Naive thymus-derived CD8-positive, alpha-beta T cell (primary cell): ENCODE measurements at places on chromosomes 1 and 21. TPM values are rescaled to one million over a fixed set of nuclear protein-coding genes. Genes with fewer than 3 reads are reported as not detected.
A peak's percentile ranks its signal among the peaks of the same experiment; 100 is the strongest.

- H3K36me3 ChIP-seq: no peaks in the 10 kb centered on the region
- no peak overlapping the region for H3K4me3 ChIP-seq
- peaks cover 2% of the 10 kb centered on the region for H3K27me3 ChIP-seq
Observed at GRCh38 chr1:59703918-59704378, 110.8 kb upstream of the HOOK1 start.

GRCh38 chr1:3034162-3034561 lies 12.9 kb downstream of the ACTRT2 start:
- H3K36me3 ChIP-seq: no peaks in the 10 kb centered on the region
- no peak overlapping the region for H3K4me3 ChIP-seq
- peak overlapping the region; percentile 71 for H3K27ac ChIP-seq
- H3K27me3 ChIP-seq: no peaks in the 10 kb centered on the region
- H3K4me1 ChIP-seq: peaks cover 31% of the 10 kb centered on the region
- no peak for DNase-seq

DNA sequence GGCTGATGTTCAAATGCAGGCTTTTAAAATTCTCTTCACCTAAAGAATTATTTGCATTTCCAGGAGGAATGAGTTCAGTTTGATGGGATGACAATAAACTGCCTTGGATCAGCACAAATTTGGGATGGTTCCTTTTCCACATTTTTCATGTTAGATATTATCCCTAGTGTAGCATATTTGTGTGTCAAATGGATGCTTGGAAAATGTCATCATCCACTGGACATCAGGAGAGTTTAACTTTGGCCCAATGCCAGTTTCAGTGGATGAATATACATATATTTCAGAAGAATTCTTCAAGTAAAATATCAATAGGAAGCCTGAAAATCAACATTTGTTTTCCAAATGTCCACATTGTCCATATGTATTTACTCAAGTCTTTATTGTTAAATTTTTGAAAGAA lies 116.5 kb upstream of the COL24A1 start:
- H3K4me3 ChIP-seq: no peak overlapping the region
- DNase-seq: no peak
- H3K36me3 ChIP-seq: no peaks in the 10 kb centered on the region
- no peaks in the 10 kb centered on the region for H3K4me1 ChIP-seq
- no peaks in the 10 kb centered on the region for H3K27me3 ChIP-seq

DNA sequence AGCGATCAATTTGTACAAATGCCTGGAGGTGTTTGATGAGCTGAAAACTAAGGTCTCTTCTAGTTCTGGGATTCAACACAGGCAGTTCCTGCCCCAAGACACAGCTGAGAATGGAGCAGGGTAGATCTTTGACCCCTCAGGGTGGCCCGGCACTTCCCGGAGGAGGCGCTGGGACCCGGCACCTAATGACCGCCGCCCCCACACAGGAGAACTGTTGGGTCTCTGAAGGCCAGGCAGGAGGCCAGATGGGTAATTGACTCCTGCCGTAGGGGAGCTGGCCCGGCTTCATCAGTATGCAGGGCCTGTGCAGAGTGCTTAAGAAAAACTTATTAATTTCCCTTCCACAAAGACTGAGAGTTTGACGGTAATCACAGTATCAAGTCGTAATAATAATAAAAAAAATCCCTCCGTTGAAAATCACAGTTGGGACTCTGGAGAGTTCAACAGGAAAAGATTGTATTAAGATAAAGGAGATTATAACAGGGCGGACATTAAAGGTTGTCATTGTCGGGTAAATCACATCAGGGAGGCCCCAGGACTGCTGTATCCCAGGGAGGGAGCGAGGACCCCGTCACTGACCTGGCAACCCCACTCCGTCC lies 51.7 kb downstream of the UBIAD1 start:
- DNase-seq: no peak
- H3K27me3 ChIP-seq: peaks cover 6% of the 10 kb centered on the region
- peaks cover 7% of the 10 kb centered on the region for H3K4me1 ChIP-seq
- H3K36me3 ChIP-seq: no peaks in the 10 kb centered on the region
- no peak overlapping the region for H3K27ac ChIP-seq

- H3K4me3 ChIP-seq: no peak overlapping the region
- no peak for DNase-seq
- no peaks in the 10 kb centered on the region for H3K4me1 ChIP-seq
- H3K36me3 ChIP-seq: no peaks in the 10 kb centered on the region
Observed at GRCh38 chr1:177586429-177586828, 383.4 kb downstream of the SEC16B start.

DNA sequence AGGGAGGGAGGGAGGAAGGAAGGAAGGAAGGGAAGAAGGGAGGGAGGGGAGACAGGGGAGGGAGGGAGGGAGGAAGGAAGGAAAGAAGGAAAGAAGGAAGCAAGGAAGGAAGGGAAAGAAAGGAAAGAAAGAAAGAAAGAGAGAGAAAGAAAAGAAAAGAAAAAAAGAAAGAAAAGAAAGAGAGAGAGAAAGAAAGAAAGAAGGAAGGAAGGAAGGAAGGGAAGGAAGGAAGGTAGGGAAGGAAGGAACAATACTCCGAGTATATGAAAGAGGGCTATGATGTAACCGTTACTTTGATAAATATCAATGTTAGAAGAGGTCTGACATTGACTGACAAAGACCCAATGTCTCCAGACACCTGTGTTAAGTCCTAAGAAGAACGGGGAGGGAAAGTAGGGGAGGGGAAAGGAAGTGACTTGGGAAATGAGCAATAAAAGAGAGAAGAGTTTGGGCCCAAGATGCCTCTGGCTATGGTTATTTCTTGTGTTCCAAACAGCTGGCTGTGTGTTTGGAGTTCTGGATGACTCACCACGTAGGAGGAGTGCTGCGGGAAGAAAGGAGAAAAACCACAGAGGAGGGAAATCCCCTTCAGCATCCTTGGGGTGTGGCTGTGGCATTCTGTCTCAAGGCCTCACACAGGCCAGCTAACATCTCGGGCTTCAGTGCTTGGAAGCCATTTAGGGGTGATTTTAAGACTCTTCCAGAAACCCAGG lies 37.0 kb upstream of the RXRG start:
- DNase-seq: no peak
- H3K4me1 ChIP-seq: no peaks in the 10 kb centered on the region
- peaks cover 6% of the 10 kb centered on the region for H3K27me3 ChIP-seq
- no peaks in the 10 kb centered on the region for H3K36me3 ChIP-seq

DNA sequence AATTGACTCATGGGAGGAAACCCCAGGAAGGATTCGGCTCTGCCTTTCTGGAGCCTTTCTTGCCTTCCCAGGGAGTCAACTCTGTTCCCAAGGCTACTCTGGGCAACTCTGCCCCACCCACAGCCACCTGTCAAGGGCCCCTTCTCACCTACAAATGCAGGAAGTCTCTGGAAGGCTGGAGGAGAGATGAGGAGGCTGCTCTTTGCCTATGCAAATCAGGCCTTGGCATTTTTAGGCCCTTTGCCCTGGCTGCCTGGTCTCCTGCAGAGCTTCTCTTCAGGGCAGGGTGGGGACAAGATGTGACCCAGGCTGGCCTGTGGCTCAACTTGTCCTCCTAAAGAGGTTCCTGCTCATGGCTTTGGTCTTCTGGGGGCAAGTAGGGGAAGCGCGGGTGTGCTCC lies 5.4 kb downstream of the SLC6A9 start:
- no peak overlapping the region for H3K27ac ChIP-seq
- H3K27me3 ChIP-seq: no peaks in the 10 kb centered on the region
- H3K36me3 ChIP-seq: peaks cover 2% of the 10 kb centered on the region
- no peak for DNase-seq

GRCh38 chr1:30313176-30313575 lies 410.2 kb downstream of the MATN1 start:
- H3K27ac ChIP-seq: no peak overlapping the region
- no peak for DNase-seq
- peaks cover 27% of the 10 kb centered on the region for H3K27me3 ChIP-seq
- no peaks in the 10 kb centered on the region for H3K36me3 ChIP-seq

DNA sequence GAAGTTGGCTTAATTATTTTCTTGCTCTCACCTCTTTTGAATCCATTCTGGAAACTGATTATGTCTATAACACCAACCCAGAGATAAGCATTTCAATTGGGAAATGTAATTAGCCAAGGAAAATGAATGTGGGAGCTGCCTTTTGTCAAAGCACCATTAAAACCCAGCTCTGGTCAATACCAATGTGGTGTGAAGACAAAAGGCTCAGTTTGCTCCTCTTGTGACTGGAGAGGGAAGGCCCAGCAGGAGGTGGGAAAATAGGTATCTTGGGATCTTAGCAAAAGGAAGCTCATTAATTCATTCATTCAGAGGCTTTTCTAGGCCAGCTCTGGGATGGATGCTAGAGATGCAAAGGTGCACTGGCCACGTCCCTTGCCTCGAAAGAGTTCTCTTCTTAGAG lies 75.0 kb upstream of the SELENON start:
- DNase-seq: no peak
- peaks cover 15% of the 10 kb centered on the region for H3K27me3 ChIP-seq
- peak overlapping the region; percentile 38 for H3K27ac ChIP-seq
- no peak overlapping the region for H3K4me3 ChIP-seq

DNA sequence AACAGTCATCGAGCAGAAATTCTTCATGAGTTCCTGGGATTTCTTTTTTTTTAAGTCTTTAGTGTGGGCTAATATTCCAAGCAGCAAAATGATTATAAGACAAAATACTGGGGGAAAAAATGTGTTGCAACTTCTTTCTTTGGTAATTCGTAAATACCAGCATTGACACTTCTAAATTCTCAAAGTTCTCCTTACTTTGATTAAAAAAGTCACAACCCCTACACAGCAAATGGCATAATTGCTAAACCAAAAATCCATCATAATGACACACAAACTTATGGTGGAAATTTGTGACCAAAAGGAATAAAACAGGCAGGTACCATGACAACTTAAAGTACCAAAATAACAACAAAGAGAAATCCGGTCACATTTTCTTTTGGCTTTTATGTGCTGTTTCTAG lies 585.2 kb upstream of the PKN2 start:
- no peak overlapping the region for H3K27ac ChIP-seq
- DNase-seq: no peak
- no peak overlapping the region for H3K4me3 ChIP-seq
- H3K27me3 ChIP-seq: peaks cover 4% of the 10 kb centered on the region
- H3K4me1 ChIP-seq: no peaks in the 10 kb centered on the region

- no peak overlapping the region for H3K4me3 ChIP-seq
- H3K36me3 ChIP-seq: no peaks in the 10 kb centered on the region
- peaks cover 3% of the 10 kb centered on the region for H3K27me3 ChIP-seq
- H3K4me1 ChIP-seq: no peaks in the 10 kb centered on the region
- no peak overlapping the region for H3K27ac ChIP-seq
Observed at GRCh38 chr1:86409416-86410021, 13.4 kb upstream of the ODF2L start.

GRCh38 chr21:42361286-42361685 lies 5.0 kb downstream of the TFF1 start:
- H3K4me1 ChIP-seq: peaks cover 20% of the 10 kb centered on the region
- no peak overlapping the region for H3K4me3 ChIP-seq
- no peak overlapping the region for H3K27ac ChIP-seq

DNA sequence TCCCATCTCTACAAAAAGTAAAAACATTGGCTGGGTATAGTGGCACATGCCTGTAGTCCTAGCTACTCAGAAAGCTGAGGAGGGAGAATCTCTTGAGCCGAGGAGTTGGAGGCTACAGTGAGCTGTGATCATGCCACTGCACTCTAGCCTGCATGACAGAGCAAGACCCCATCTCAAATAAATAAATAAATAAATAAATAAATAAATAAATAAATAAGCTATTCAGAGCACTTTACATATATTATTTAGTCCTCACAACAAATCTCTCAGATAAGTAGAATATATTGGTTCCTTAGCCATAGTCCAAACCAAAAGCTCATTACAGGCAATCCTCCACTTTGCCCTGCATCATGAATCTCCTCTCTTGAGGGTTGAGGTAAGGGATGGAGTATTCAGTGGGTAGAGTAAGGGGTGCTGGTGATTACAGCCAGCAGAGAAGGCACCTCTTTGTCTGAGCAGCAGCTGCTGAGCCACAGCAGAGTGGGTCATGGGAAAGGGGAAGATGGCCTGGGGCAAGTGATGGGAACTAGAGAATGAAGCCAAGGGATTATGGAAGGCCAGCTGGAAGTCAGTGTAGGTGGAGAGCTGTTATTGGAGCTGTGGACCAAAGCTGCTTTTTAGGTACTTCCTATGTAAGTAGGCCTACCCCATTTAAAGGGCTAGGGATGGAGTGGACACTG lies 115.5 kb upstream of the ZNF644 start:
- DNase-seq: no peak
- H3K4me3 ChIP-seq: no peak overlapping the region
- peaks cover 7% of the 10 kb centered on the region for H3K27me3 ChIP-seq
- no peaks in the 10 kb centered on the region for H3K4me1 ChIP-seq
- no peak overlapping the region for H3K27ac ChIP-seq
- H3K36me3 ChIP-seq: no peaks in the 10 kb centered on the region

- H3K36me3 ChIP-seq: peaks cover 34% of the 10 kb centered on the region
- peaks cover 21% of the 10 kb centered on the region for H3K4me1 ChIP-seq
- no peaks in the 10 kb centered on the region for H3K27me3 ChIP-seq
- peak overlapping the region; percentile 33 for H3K4me3 ChIP-seq
- no peak for DNase-seq
- peak overlapping the region; percentile 54 for H3K27ac ChIP-seq
Observed at GRCh38 chr1:224392411-224393249, 36.0 kb downstream of the CNIH4 start.

GRCh38 chr1:85943526-85943925 lies 213.0 kb downstream of the COL24A1 start:
- H3K36me3 ChIP-seq: no peaks in the 10 kb centered on the region
- peaks cover 4% of the 10 kb centered on the region for H3K27me3 ChIP-seq
- DNase-seq: no peak
- H3K4me1 ChIP-seq: no peaks in the 10 kb centered on the region
- no peak overlapping the region for H3K4me3 ChIP-seq

DNA sequence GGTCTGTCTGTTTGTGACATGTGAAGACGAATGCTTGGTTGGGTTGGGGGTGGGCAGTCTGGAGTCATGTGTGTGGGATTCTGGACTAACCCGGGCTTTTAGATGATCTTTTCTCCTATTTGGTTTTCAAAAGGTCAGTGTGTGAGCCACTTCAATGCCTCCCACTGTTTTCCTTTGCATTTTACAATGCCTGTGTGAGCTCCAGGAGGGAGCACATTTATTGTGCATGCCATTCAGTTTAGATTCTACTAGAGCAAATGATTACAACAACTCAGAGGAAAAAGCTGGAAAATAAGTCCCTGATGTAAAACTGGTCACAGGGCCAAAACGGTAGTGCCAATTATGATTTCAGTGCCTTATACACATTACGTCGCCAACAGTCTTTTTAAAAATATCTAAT lies 90.9 kb downstream of the LYPLAL1 start:
- H3K27ac ChIP-seq: no peak overlapping the region
- no peak overlapping the region for H3K4me3 ChIP-seq
- H3K27me3 ChIP-seq: no peaks in the 10 kb centered on the region
- no peaks in the 10 kb centered on the region for H3K4me1 ChIP-seq
- H3K36me3 ChIP-seq: peaks cover 21% of the 10 kb centered on the region
- no peak for DNase-seq

FCRL4 gene
- total RNA-seq: not detected

TTLL10 gene
- not detected for total RNA-seq

ALPL gene
- total RNA-seq: not detected

ARHGEF2 gene
- 204 TPM for total RNA-seq

PPFIA4 gene
- 1.4 TPM for total RNA-seq

OR6K3 gene
- total RNA-seq: not detected
